ENCODE measurements at places on chromosomes 7 and 10. TPM values are rescaled to one million over a fixed set of nuclear protein-coding genes. Genes with fewer than 3 reads are reported as not detected.

DNA sequence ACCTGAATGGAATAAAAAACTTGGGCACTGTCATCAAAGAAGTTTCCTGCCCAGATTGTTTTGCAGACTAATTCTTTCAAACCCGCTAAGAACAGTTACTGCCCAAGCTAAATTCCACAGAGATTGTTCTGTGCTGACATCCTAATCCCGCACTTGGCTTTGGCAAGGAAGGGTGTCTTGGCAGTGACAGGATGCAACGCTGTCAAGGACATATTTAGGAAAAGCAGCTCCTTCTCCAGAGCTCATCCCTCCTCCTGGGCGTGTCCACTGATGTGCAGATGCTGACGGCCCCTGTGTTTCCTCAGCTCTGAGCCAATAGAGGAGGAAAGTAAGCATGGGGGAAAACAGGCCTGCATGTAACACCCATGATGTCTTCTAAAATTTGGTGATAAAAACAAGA, 74.2 kb downstream of the EEPD1 start:
- DNase-seq = no peak

- no peak for DNase-seq
Observed at GRCh38 chr10:29869593-29869992, 189.8 kb downstream of the JCAD start.

SPRN gene
- total RNA-seq = not detected

GRCh38 chr7:47771990-47772360, 176.3 kb downstream of the PKD1L1 start:
- no peak for DNase-seq

GRCh38 chr7:22256541-22257096, 100.3 kb downstream of the RAPGEF5 start:
- DNase-seq = no peak

- no peak for DNase-seq
Observed at GRCh38 chr10:66021423-66021822, 904.4 kb upstream of the LRRTM3 start.

- no peak for DNase-seq
Observed at GRCh38 chr7:74338366-74339108, 49.3 kb downstream of the CLIP2 start.

EMX2 gene
- not detected for total RNA-seq

- DNase-seq = no peak
Observed at GRCh38 chr10:5480162-5480941, 19.0 kb downstream of the CALML5 start.

DNA sequence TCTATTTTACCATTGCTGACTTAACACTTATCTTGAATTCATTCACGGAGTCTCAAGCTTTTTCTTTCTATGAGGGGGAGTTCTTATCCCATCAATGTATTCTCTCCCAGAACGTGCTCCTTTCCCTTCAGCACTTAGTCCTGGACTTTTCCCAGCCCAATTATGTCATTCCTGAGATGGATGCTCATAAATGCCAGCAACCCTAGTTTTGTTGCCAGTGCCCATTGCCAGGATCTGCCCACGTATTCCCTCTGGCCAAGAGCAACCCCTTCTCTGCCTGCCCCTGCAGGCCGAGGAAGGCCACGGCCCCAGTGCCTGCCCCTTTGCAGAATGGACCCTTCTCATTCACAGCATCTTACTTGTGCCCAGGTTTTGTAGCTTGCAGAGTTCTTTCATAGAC, 67.4 kb upstream of the PPP1R3C start:
- no peak for DNase-seq

HHEX gene
- total RNA-seq = 50.5 TPM

SLC26A5 gene
- not detected for total RNA-seq

DNA sequence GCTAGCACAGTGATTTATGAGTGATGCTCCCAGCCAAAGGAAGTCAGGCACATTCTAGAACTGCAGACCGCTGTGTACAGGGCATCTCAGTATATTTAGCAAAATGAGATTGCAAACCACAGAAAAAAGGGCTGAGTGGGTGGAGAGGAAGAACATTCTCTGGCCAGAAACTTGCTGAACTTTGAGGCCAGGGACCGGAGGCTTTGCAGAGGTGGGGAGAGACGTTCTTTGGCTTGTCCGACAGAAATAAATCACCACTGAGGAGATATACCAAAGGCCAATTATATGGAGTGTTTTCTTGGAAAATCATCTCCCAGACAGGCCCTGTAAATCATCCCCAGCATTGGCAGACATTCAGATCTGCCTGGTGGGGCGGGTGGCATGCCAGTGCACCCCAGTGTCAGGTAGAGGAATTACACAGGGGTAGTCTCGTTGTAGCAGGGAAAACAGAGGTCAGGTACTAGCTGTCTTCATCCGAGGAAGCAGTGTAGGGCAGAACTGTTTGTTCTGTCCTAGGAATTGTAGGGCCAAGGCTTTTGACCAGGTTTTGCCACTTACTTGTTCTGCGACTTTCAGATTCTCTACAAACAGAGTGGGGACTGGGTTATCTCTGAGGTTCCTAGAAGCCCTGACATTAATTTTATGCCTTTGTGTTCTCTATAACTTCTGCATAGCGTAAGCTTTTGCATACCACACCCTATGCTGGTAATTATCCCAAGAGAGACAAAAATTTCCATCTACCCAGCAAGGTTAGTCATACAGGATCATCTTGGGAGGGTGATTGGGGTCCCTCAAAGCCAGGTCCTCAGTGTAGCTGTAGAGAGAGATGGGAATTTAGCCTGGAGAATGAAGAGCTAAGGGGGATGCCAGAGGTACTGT, 655.6 kb downstream of the LRMDA start:
- DNase-seq = no peak

GPR37 gene
- total RNA-seq = 8.1 TPM

GRCh38 chr10:61798713-61799112, 102.8 kb upstream of the ARID5B start:
- DNase-seq = no peak

DNA sequence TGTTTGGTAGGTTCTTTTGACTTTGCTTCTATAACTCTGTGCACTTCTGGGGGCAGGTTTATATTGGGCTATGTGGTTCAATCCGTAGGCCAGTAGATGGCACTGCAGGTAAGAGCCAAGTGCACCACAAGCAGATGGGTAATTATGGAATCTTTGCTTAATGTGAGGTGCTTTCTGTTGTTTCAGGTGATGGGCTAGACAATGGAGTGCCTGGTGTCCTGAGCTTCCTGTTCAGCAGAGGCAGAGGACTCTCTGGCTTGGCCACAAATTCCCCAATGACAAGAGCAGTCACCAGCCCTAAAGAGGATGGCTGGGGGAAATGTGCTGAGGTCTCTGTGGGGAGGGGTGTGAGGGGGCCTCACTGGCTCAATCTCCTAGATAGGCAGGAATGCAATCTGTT, 455.0 kb downstream of the CCSER2 start:
- DNase-seq = no peak

DNA sequence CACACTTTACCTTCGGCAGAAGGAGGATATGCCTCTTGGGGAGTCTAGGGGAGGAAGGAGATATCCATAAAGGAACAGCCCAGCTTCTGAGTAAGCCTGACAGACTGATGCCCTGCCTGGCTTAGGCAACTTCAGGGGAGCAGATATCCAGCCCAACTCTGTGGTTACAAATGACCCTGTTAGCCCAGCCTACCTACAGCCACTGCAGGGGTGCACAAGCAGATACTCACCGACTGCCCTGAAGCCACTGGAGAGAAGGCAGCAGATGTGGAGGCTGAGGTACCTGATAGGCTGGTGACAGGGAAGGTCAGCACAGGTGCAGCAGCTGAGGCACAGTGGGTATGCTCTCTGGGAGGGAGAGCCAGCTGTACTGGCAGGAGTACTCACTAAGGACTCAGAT, 770.2 kb downstream of the GRID1 start:
- no peak for DNase-seq

AKR1B1 gene
- total RNA-seq = 154 TPM

LIPJ gene
- not detected for total RNA-seq

DNA sequence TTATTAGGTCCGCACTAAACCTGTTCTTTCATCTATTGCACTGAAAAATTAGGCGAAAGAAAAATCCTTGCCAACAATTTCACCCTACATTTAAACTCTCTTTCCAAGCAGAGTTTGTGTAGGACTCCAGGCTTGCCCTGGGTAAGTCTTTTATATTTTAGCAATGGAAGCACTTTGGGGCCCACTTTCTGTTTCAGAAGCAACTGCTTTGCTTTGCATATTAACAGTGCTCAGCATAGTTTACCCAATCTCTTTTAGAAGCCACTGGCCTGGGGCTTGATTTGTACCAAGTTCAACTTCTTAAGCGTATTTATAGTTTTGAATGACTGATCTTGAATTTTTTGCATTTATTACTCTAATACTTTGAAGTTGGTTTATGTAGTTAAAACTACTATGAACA, 78.8 kb upstream of the MDFIC start:
- no peak for DNase-seq

- no peak for DNase-seq
Observed at GRCh38 chr7:18639711-18640110, 144.2 kb downstream of the HDAC9 start.

- DNase-seq = no peak
Observed at GRCh38 chr7:91656541-91657482, 223.7 kb downstream of the MTERF1 start.

EGR2 gene
- 0.04 TPM for total RNA-seq

DNA sequence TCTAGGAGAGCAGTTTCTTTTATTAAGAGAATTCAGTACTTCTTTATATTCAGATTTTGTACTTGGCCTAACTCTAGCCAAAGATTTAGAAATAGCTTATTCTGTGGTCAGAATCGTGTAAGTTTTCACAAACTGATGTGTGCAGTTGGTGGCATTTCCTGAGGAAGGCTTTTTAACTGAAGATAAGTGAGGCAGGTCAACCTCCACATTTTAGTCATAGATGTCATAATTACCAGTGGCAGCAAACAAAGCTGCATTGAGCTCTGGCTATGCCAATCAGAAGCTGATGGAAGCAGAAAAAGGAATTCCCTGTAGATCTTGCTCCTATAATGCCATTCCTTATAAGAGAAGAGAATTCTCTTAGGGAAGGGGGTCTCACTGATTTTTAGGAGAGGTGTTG, 141.3 kb upstream of the SP8 start:
- DNase-seq = no peak
